ENCODE measurements at places on chromosomes 7 and 10.

DNA sequence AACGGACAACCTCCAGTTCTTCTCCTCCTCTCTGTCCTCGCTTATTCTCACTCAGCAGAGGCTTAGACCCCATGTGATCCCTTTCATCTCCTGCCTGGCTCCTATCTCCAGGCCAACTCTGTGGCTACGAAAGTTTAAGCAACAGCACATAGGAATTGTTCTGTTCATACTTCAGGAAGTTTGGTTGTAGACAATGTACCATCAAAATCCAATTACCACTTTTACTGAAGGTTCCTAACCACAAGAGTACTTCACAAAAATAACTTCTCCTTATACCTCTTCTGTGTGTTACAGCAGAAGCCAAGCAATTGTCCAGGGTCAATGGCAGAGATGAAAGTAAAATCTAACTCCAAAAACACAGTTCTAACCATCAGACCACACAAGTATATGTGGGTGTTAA is 80.0 kb downstream of the SLC25A13 start:
- DNase-seq = no peak

- DNase-seq = no peak
Measured at GRCh38 chr7:143511593-143512047, 33.9 kb downstream of the TAS2R41 start.

GRCh38 chr7:129163875-129164544 is 19.5 kb downstream of the TSPAN33 start:
- no peak for DNase-seq

- DNase-seq = no peak
Measured at GRCh38 chr10:93096901-93097300, 23.2 kb downstream of the CYP26A1 start.

DNA sequence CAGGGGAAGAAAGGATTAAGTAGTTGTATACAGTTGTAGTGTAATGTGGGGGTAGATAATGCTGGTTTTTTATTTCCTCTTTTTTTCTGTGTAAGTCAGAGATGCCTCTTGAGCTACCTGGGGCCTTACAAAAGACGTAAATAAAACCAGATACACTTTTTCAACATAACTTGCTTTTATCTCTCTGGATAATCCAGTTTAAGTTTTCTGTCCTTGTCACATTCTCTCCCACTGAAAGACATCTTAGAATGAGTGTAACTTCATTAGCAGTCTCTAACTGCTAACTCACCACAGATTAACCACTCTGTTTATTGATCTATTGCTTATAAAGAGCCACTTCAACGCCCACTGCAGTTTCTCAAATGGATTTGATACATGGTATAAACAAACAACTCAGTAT is 64.1 kb upstream of the LRRN3 start:
- no peak for DNase-seq

DNA sequence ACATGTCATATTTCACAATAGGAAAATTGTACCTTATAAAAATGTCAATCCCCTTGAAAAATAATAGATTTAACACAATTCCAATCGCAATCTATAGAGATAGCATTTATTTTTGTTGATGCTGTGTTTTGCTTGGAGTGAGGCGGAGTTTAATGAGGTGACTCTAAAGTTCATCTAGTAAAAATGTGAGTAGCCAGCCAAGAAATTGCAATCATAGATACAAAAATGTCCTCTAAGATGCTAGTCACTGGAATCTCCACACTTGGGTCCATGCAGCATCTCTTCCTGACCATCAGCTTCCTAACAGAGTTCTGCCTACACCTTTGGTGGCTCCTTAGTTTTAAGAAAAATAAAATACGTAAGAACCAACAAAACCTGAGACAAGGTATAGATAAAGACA is 44.9 kb downstream of the GLI3 start:
- no peak for DNase-seq

DNA sequence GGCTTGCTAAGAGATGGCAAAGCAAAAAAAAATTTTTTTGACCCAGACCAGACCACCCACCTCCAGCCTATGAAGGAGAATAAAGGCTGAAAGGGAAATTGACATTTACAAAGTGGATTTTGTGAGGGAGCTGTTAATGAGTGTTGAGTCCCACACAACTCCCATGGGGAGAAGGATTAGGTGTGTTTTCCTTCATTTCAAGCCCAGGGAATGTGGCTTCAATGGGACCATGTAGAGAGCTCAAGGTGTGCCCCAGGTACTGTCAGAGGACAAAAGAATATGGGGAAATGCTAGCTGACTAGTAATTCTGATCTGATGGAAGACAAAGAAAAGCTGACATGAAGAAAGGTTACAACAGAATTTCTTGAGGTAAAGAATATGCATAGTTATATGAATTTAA is 48.8 kb upstream of the COL1A2 start:
- DNase-seq = no peak

DNA sequence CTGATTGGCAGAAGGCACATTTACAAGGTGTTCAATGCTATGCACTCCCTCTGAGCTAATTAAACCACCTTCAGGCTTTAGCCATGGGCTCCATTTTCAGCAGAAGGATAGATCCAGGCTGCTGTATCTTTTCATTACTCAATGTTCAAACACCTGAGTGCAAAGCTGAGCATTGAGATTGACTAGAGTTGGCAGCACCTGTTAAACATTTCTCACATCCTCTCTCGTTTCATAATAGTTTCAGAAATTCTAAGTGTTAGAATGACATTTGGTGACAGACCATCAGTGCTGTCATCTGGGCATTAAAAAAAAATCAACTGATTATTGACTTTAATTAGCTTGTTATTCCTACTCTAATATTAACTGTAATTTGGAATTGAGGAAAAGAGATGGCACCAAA is 187.1 kb upstream of the SEMA3E start:
- DNase-seq = no peak
